ENCODE measurements at places on chromosomes 6 and 20. TPM values are rescaled to one million over a fixed set of nuclear protein-coding genes. Genes with fewer than 3 reads are reported as not detected.

DNA sequence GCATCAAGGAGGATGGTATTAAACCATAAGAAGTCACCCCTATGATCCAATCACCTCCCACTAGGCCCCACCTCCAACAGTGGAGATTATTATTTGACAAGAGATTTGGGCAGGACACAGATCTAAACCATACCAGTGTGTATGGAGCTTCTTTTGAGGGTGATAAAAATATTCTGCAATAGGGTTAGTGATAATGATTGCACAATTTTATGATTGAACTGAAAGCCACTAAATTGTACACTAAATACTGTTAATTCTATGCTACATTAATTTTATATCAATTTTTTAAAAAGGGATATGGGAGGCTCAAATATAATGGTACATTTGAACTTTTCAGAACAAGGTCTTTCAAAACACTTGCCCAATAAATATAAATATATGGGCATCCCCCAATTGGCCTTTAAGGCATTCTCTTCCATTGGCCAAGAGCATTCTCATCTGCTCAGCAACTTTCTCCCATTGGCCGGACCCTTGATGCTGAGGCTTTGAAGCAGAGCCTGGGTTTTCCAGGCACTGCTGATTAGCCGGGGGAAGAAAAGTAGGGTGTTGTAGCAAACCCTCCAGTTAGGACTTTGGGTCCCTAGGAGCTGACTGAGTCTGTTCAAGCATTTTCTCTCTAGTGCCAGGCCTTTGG, 209.9 kb downstream of the LRFN2 start:
- no peak for DNase-seq

- DNase-seq: no peak
Measured at GRCh38 chr20:4406627-4407026, 315.1 kb upstream of the PRND start.

DNA sequence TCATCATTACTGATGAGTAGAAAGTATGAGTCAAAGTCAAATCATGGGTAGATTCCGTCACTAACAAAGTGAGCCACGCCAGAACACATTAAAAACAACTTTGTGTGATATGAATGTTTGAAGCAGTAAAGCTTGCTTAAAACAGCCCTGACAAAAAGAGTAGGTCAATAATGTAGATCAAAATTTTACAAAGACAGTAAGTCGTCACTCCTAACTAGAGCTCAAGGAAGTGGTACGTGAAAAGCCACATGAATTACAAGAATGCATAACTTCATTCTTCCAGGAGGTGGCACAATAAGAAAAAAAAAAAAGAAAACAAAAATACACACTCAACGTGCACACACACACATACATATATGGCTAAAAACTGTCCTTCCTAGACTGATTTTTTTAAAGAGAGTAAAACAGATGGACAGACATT, 69.9 kb downstream of the HACE1 start:
- DNase-seq: no peak

DNA sequence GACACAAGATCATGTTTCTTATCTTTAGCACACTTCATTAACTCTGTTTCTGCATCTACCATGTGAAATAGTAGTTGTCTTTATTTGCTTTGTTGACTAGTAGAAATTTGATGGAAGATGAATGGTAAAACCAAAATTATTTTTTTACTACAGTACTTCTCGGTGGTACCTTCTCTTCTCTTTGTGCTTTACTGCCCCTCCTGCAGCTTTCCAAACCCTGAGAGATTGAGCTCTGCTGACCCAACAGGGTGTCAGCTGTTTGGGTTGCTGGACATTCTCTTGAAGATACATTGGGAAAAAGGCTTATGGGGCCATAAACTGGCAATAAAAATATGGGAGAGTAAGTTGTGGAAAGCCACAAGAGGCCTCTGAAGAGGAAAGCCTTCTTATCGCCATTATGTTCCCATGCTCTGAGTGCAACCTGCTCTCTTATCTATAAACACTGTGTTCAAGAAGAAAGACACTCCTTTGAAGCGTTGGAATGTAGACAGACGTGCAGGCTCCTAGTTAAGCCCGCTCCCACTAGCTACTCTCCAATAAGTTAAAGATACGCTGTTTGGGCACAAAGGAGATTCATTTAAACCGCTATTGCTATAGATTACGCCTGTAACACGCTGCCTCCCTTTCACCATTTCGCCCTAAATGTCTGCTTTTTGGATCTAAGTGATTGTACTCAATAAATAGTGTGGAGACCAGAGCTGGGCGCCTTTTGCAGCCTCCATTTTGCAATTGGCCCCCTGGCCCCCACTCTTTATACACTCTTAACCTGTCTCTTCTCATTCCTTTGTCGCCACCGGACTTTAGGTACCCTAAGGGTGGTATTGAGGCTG, 60.1 kb upstream of the PRSS16 start:
- no peak for DNase-seq

DNA sequence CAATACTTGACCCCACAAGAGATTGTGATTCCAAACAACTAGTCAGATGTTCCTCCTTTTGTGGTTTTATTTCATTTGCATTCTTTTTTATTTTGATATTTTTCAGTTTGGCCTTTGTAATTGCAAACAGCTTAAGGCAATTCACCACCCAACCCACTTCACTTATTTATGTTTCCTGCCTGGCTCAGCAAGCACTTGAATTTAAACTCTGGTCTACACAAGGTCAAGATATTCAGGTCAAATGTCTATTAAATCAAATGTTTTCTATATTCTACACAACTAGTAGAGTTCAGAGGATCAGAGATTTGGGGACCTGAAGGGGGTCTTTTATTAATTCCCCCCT, 100.1 kb downstream of the SGK1 start:
- no peak for DNase-seq

DNA sequence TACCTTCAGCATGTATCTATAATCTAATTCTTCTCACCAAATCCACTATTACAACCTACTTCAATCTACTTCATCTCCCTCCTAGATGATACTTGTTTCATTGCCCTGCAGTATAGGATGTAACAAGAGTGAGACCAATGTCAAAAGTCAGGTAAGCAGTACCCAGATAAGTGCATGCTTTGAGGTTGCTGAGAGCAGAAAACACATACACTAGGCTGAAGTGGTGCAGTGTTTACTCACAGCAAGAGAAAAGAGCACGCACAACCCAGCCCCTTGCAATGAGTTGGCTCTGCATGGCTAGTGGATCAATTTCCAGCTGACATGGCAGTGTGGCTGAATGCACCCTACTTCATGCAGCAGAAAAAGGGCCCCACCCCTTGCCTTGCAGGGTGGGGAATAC, 199.9 kb downstream of the EPHA7 start:
- no peak for DNase-seq

- DNase-seq: no peak
Measured at GRCh38 chr6:31162463-31163165, 4.2 kb downstream of the TCF19 start.

GRCh38 chr6:133590814-133591213, 298.1 kb upstream of the TCF21 start:
- DNase-seq: no peak

- no peak for DNase-seq
Measured at GRCh38 chr20:43196243-43196642, 6.5 kb upstream of the PTPRT start.

DNA sequence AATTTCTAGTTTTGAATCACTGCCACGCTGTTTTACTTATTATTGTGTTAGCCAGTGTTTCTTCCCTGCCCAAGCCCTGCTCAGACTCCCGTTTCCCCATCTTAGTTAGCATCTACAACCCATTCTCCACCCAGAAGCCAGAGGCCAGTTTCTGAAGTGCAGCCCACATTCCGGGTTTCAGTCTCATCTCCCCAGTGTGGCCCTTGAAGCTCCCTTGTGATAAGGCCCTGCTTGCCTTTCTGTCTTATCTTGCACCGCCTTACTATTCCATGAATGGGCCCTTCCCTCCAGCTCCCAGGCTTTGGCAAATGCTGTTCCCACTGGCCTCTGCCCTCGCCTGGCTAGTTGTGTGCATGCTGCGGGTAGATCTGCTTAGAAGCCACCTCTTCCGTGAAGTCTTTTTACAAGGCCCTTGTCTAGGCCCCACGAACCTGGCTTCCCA, 41.1 kb downstream of the TOX2 start:
- no peak for DNase-seq

DNA sequence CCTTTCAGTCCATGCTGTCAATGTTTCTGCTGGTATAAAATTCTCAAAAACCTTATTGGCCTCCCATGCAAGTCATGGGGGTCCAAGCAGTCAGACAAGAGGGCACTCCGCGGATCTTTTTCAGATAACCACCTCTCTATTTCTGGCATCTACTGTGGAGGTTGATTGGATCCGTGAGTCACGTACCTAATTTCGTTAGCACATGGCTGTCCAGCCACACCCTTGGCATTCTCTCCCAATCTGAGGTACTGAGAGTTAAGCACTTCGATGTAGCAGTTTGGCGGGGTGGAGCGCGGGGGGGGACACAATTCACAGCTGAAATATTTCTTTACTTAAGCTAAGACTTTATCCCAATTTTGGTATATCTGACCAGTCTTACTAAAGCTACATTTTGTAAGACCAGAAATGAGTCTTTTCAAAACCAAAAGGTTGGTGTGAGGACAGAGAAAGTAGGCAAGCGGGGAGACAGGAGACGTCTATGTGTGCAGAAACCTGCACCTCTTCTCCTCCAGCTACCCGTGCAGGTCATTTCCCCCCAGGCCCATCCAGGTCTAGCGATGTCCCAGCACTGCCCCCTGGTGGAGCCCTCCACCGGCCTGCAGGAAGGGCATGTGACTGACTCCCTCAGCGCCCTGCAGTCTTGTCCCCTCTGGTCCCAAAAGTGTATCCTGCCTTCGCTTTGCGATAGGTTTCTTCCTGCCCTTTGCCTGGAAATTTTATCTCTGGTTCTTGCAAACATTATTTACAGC, 113.1 kb downstream of the ADAT2 start:
- DNase-seq: peak; percentile 57

GRCh38 chr6:163866192-163866591, 451.7 kb downstream of the QKI start:
- DNase-seq: peak; percentile 34

GRCh38 chr6:108546079-108547049, 14.4 kb upstream of the FOXO3 start:
- no peak for DNase-seq

DNA sequence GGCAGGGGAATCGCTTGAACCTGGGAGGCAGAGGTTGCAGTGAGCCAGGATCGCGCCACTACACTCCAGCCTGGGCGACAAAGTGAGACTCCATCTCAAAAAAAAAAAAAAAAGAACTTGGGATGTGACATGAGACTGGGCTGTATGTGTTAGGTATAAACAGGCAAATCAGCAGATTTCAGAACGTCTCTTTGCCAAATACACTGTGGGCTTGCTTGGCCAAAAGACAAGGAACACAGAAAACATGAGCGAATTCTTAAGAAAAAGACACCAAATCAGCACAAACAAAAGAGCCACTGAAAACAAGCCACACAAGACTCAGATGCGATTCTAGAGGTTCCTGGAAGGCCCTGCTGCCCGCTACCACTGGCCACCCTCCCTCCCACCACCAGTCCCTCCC, 12.5 kb downstream of the ETV7 start:
- no peak for DNase-seq

DNA sequence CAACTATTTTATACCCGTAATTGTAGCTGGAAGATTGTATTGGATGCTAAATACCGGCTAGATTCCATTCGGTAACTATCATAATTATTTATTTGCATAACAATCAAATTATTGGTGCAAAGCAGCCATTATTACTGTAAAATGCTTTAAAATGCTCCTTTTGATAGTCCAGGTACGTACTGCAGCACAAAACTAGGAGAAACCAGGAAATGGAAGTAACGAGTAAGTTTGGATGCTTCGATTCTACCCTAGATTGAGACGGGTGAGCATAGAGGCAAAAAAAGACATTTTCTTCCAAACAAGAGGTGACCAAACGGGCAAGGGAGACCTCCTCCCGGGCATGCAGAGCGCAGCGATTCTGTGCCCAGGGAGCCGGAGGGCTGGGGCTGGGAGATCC, 469 bp upstream of the XRN2 start:
- DNase-seq: no peak

- DNase-seq: no peak
Measured at GRCh38 chr6:168676552-168677322, 235.8 kb downstream of the SMOC2 start.

DNA sequence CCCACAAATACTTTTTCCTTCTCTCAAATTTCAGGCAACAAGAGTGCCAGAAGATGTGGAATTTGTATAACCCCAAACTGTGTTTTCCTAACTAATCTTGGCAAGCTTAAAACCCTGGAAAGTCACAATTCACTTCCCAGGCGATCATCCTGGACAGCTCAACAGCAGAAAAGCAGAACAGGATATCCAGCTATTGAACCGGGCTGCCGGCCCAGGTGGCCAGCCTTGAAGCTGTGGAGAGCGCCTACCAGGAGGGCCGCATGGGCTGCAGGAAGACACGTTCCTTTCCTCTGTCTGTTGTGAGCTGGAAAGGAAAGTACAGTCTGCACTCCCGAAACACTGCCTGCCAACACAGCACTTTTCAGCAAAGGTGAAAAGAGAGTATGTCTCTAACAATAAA, 719.7 kb upstream of the MARCKS start:
- peak; percentile 54 for DNase-seq

DNA sequence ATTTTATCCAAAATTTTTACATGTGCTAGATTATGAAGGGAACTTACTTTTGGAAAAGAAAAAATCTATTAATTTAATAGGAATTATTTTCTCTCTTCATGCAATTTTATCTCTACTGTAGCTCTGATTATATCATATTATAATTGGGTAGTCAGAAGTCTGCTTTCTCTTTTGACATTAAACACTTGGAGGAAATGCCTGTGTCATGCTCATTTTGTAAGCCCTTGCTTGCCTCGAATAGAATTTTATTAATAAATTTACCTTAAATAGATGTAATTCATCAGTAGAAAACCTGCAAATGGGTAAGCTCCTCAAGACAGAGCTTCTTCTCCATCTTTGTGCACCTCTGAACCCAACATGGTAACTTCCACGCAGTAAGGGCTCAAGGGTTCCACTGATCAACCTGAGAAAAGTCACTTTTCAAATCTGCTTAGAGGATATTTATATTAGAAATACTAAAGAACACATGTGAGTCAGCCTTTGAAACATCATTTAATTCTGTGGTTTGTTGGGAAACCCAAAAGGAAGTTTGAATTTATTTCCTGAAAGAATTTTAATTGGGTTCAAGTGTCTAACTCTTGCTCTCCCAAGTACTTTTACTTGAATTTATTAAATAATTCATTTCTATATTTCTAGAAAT, 266.0 kb downstream of the ALDH8A1 start:
- DNase-seq: no peak

Gene SERINC1
- total RNA-seq: 152 TPM

Gene ADGRF5
- 45.9 TPM for total RNA-seq

Gene SAMHD1
- total RNA-seq: 42.5 TPM

Gene CALHM4
- total RNA-seq: 0.32 TPM

Gene OXT
- not detected for total RNA-seq

Gene RBPJL
- total RNA-seq: not detected

Gene SLC52A3
- total RNA-seq: 1.9 TPM

Gene MYMX
- 0.67 TPM for total RNA-seq

Gene PKIB
- total RNA-seq: 0.35 TPM
